GM13976 (cell line): ENCODE measurements at places on chromosomes 5 and 9.

- DNase-seq, result no peak
Observed at GRCh38 chr5:112974901-112975300, 1.7 kb upstream of the DCP2 start.

GRCh38 chr9:125632321-125633115 lies 74.5 kb downstream of the MAPKAP1 start:
- DNase-seq, result peak; percentile 60

DNA sequence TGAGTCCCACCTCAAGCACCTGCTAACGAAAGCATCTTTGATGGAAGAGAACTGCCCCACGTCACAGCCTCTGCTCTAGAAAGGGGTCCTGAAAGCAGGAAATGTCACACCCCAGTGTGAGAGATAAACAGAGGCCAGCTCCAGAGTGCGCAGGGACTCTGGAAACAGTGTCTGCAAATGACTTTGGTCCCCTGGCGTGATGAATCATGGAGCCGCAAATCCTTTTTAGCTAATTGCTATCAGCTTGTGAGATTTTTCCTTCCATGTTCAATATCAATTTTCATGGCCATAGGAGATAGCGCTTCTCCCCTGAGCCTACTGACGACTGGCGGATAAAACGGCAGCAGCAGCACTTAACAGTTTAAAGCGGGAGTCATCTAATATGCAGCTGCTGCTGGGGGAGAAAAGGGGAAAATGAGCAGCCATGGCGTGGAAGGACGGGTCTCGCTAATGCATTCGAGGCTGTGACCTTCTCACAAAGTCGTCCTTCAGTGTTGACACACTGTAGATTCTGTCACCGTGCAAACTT lies 209.6 kb upstream of the IRX1 start:
- DNase-seq, result no peak

DNA sequence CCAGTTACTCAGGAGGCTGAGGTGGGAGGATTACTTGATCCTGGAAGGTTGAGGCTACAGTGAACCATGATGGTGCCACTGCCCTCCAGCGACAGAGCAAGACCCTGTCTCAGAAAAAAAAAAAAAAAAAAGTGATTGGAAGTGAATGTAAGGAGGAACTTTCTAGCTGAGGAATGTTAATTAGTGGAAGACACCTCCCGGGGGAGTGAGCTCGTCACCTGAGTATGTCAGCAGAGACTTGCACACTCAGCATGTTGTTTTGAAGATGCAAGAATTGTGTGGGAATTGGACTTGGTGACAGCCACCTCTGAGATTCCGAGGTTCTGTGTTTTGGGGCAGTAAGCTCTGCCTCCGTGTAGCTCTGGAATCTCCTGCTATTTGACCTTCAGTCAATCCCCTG lies 3.6 kb downstream of the SYNPO start:
- no peak for DNase-seq

DNA sequence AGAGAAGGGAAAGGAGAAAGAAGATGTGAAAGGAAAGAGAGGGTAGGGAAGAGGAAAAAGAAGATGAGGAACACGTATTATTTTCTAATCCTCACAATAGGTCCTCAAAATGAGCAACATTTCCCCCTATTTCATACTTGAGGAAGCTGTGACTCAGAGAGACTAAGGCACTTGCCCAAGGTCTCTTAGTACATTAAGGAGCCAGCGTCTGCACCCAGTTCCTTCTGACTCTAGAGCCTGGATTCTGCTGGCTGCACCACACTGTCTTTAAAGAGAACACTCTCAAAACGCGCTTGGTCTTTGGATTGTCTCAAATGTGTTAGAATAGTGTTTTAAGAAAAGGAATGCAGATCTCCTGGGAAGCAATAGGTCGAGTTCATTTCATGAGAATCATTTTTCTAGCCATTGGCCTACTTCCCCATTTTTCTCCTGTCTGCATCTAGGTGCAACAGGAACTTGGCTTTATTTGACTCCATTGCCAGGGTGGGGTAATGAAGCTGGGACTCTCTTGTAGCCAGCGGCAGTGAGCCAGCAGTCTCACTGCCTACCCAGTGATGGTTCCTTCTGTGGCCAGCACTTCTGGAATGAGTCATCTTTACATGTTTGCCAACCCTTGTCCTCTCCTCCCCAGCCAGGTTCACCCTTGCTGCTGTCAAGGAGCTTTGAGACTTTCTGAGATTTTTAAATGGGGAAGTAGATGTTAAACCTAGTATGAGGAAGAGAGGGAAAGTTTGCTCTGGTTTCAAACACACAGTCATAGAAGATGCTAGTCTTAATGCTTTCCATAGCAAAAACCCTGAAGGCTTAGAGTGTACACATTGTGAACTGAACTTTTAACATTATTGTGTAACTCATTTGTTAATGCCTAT lies 82.7 kb downstream of the DOCK8 start:
- DNase-seq, result peak; percentile 36

- DNase-seq, result no peak
Observed at GRCh38 chr5:38707352-38708210, 138.2 kb upstream of the OSMR start.

DNA sequence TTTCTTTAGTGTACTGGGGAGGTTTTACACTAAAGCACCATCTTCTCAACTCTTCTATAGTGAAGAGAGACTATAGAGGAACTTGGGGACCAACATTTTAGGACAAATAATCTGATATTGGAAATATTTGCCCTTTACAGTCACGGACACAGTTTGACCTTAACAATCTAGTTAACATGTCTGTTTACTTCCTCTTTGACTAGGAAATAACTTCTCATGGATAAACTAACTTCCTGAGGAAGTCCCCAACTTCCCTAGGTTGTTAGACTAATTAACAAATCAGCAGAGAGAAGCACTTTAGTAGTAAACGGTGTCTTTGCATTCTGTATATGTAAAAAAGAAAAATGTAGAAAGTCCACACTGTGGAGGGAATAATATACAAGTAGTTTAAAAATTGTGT lies 127.7 kb downstream of the FBXL7 start:
- no peak for DNase-seq

DNA sequence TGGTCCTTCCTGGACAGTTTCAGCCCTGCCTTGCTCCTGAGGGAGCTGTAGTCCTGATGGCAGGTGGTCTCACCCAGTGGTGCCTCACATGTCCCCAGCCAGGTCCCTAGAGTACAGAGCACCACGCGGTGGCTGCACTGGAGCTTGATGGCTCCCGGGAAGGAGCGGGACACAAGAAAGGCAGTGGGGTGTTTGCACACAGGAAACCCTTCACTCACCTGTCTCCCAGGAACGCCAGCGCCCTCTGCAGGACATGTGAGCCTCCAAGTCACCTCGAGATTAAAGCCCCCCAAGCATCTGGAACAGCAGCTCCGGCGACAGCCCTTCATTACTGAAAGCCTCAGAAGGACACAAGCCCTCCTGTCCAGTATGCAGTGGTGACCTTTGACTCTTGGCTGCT lies 19.9 kb upstream of the TMEM250 start:
- DNase-seq, result peak; percentile 66

- DNase-seq, result peak; percentile 83
Observed at GRCh38 chr9:133160742-133161546, 2.8 kb downstream of the GBGT1 start.

DNA sequence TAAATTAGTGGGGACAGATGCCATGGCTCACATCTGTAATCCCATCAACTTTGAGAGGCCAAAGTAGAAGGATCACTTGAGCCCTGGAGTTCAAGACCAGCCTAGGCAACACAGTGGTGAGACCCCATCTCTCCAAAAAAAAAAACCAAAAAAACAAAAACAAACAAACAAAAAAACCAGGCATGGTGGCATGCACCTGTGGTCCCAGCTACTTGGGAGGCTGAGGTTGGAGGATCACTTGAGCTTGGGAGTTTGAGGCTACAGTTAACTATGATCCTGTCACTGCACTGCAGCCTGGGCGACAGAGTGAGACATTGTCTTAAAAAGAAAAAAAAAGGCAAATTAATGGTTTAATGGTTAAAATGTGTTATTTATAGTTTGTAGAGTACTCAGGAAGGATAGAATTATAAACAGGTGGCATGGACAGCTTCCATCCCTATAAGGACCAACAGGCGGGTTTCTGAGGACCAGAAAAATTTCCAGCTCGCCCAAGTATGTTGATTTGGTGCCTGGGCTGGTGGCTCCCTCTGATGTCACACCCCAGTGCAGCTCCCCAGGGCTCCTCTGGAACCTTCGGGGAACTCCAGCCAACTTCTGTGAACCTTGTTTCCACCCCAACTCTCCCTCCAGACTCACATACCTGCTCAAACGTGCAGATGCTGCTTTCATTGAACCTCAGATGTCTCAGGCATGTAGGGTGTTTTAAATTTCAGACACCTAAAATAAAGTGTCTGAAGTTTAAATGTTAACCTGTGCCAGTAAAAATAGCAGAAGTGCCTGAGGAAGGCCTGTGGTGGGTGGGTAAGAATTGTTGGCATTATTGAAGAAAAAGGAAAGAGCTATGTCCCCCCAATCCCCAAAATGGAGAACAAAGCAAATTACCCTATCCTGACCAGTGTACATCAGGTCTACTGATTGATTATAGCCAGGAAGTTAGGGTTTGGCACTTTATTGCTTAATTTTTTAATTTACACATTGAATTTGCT lies 69.0 kb downstream of the TRIO start:
- DNase-seq, result peak; percentile 71

GRCh38 chr5:177493795-177494345 lies 3.5 kb downstream of the PDLIM7 start:
- no peak for DNase-seq

DNA sequence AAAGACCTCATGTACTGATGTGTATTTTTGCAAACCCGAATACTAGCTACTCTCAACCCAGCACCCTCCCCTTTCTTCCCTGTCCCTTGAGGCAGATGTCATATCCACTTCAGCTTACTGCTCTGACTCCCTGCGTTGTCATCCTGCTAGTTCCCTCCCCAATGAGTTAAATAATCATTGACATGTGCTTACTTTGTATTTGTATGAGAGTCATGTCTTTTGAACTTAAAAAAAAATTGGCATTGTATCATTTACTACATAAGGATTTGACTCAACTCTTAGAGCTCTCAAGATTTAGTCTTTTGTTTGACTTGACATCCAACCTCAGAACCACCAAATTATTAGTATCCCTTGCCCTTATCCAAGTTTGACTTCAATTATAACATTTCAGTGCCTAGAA lies 219.7 kb upstream of the TUT7 start:
- no peak for DNase-seq

GRCh38 chr9:111961009-111961408 lies 64.4 kb downstream of the UGCG start:
- no peak for DNase-seq

- no peak for DNase-seq
Observed at GRCh38 chr9:76692458-76693129, 71.6 kb upstream of the PCA3 start.

DNA sequence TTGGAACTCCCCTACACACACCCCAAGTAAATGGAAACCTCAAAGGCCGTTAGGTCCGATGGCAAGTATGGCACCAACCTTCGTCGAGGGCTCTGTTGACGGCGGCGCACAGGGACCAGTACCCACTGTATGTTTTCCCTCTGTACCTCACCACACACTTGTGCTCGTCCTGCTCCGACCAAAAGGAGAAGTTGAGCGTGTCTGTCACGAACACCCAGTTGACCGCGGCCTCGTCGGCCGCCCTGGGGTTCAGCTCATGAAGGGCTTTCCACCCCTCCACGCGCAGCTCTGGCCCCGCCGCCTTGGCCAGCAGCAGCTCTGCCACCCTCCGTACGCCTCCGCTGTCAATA lies 24.0 kb downstream of the HNRNPK start:
- DNase-seq, result peak; percentile 65

- no peak for DNase-seq
Observed at GRCh38 chr5:115818821-115819220, 2.4 kb upstream of the CDO1 start.

GRCh38 chr5:179486596-179487051 lies 63.7 kb upstream of the RUFY1 start:
- DNase-seq, result no peak

- no peak for DNase-seq
Observed at GRCh38 chr9:86766511-86766910, 180.8 kb downstream of the GAS1 start.

- DNase-seq, result peak; percentile 41
Observed at GRCh38 chr5:137758715-137759306, 4.6 kb upstream of the HNRNPA0 start.

- DNase-seq, result no peak
Observed at GRCh38 chr5:87300744-87301143, 33.1 kb downstream of the RASA1 start.

- DNase-seq, result no peak
Observed at GRCh38 chr9:81234924-81235610, 454.3 kb downstream of the TLE1 start.

DNA sequence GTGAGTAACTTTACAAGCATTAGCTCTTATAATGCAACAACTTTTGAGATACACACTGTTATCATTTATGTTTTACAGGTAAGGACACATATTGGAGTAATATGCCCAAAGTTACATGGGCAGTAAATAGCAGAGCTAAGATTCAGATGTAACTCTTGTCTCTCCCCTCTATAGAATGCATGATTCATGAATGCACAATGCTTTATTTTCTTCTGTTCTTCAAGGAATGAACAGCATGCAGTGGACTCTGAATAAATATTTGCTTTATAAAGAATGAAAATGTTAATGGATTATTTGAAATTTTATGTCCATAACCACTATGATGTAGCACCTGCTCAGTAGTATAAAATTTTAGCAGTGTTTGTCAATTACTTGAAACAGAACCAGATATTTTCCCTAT lies 629.5 kb downstream of the KCTD16 start:
- no peak for DNase-seq

DNA sequence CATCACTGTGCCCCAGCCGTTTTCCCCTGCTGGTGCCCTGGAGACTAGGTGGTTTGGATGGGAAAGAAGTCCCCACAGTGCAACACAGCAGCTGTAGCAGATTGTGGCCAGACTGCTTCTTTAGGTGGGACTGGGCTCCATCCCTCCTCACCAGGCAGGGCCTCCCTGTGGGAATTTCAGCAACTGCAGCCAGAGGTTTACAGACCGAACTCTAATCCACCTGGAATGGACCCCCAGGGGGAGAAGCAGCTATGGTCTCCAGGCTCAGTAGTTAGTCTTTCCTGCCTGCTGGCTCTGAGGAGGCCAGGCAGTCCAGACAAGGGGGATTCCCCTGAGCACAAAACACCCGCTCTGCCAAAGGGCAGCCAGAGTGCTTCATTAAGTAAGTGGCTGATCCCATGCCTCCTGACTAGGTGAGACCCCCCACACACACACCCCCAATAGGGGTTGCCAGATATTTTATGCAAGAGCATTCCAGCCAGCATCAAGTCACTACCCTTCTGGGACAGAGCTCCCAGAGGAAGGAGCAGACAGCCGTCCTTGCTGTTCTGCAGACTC lies 188.9 kb downstream of the SGCD start:
- DNase-seq, result no peak

- peak; percentile 49 for DNase-seq
Observed at GRCh38 chr9:133275105-133276000, at the start of gene ABO. Gene ABO (minus strand): TSS chr9:133275201.

GRCh38 chr9:12464400-12464799 lies 228.8 kb upstream of the TYRP1 start:
- no peak for DNase-seq

- no peak for DNase-seq
Observed at GRCh38 chr5:81006947-81007636, 46.9 kb downstream of the RASGRF2 start.
